Activated CD8-positive, alpha-beta memory T cell treated with anti-CD3 and anti-CD28 coated beads for 24 hours (primary cell): ENCODE measurements at places on chromosomes 12 and 14.

GRCh38 chr14:50666772-50667683, 1.1 kb downstream of the SAV1 start:
- no peak for DNase-seq

- DNase-seq: no peak
Observed at GRCh38 chr12:66596199-66596598, 82.7 kb downstream of the GRIP1 start.

DNA sequence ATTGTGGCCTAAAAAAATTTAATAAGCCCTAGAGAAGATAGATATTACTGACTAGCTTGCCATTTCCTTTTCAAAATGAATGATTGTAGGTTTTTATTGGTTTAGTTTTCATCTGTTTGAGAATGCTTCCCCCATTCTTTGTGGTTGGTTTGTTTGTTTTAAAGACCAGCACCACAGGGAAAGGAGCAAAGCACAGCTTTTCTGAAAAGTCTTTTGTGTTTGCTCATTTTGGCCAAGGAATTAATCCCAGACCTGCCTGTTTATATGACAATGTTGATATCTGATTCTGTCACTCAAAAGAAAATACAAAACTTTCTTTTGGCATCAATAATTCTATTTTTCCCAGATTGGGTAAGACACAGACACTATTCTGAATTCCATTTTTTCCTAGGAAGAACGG, 312.5 kb upstream of the FLRT2 start:
- DNase-seq: no peak

DNA sequence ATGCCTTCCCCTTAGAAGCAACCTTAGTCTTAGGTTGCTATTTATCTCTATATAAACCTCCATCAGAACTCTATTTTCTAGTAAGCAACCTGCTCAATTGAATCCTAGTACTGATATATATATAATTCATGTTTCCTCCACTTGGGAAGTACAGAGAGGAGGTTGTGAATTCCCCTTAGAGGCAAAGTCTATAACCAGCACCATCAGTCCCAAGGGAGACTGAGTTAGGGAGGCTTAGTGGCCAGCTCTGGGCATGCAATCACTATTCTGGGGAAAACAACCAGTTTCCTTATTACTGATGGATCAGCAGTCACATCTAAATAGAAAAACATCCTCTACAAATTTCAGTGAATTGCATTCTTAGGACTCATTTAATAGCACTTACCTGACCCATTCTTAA, 489.1 kb downstream of the RMST start:
- DNase-seq: no peak

DNA sequence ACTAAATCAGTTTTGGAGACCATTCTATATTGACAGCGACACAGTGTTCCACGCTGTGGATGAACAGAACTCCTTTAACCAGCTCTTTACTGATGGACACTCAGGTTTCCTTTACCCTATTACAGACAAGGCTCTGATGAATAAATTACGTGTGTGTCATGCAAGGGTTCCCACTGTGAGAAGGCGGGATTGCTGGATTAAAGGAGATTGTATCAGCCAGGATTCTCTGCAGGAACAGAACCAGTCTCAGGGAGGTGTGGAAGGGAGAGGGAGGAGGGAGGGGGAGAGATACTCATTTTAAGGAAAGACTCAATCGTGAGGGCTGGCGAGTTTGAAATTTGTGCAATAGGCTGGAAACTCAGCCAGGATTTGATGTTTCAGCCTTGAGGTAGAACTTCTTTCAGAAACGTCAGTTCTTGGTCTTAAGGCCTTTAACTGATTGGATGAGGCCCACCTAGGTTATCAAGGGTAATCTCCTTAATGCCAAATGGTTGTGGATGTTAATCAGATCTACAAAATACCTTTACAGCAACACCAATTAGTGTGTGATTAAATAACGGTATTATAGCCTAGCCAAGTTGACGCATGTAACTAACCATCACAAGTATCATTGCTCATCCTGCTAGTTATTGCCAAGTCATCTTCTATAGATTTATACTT, 104.0 kb downstream of the GCH1 start:
- DNase-seq: peak; percentile 9
